Neural crest cell (in vitro differentiated cells): ENCODE measurements at places on chromosomes 1 and 21. TPM values are rescaled to one million over a fixed set of nuclear protein-coding genes. Genes with fewer than 3 reads are reported as not detected.

IPP gene
- total RNA-seq = 16.8 and 18.8 TPM in 2 replicates

GCSAML gene
- not detected in 2 replicates for total RNA-seq

GRCh38 chr1:175192111-175192629 lies 406 bp downstream of the KIAA0040 start:
- no peak for DNase-seq

- peak; percentile 87 for DNase-seq
Observed at GRCh38 chr1:17661546-17662157, 93.5 kb upstream of the ACTL8 start.

DNA sequence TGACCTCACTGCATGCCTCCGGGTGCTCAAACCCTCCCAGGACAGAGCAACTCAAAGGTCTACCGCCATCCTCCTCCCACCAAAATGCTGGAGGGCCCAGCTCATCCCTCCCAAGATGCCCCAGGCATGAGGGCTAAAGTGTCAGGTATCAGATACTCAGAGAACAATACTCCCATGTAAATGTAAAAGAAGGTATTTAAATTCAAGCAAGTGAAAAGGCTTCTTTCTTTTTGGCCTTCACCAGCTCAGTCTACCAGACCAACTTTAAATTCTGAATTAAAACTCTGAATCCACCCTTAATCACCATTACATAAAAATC lies 3.0 kb downstream of the PARP1 start:
- DNase-seq = no peak

- DNase-seq = no peak
Observed at GRCh38 chr1:69497441-69498221, 70.1 kb upstream of the LRRC7 start.
